IMR-90 (cell line): ENCODE measurements at places on chromosomes 5 and 9. TPM values are rescaled to one million over a fixed set of nuclear protein-coding genes. Genes with fewer than 3 reads are reported as not detected.

DNA sequence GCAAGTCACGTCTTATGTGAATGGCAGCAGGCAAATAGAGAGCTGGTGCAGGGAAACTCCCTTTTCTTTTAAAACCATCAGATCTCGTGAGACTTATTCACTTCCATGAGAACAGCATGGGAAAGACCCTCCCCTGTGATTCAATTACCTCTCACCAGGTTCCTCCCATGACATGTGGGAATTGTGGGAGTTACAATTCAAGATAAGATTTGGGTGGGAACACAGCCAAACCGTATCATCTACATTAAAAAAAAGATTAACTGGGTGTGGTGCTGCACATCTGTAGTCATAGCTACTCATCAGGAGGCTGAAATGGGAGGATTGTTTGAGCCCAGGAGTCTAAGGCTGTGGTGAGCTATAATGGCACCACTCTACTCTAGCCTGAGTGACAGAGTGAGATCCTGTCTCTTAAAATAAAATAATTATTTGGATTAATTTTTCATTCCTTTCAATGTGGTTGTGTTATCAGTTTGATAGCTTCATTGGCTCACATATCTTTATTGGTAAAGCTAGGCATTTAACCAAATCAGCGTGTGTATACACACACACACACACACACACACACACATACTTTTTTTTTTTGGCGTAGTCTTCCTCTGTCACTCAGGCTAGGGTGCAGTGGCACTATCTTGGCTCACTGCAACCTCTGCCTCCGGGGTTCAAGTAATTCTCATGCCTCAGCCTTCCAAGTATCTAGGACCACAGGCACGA, 21.8 kb downstream of the DENND4C start:
- no peak for DNase-seq

DNA sequence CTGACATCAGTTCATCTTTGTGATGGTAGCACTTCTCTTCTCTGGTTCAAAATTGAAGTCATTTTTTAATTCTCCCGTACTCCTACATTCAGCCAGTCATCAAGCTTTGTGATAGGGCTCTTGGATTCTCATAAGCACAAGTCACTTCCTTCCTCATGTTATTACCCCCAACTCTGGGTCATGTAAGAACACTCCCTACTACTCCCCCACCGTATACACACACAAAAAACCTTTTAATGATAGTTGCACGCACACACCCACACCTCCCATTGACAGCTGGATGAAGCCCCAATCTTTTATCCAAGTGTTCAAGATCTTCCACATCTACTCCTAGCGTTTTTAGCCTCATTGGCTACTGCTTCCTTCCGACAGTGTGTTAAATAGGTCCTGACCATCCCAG, 16.8 kb downstream of the KDM3B start:
- DNase-seq = no peak

GRCh38 chr5:167867281-167867680, 424.2 kb upstream of the WWC1 start:
- no peak for DNase-seq

DNA sequence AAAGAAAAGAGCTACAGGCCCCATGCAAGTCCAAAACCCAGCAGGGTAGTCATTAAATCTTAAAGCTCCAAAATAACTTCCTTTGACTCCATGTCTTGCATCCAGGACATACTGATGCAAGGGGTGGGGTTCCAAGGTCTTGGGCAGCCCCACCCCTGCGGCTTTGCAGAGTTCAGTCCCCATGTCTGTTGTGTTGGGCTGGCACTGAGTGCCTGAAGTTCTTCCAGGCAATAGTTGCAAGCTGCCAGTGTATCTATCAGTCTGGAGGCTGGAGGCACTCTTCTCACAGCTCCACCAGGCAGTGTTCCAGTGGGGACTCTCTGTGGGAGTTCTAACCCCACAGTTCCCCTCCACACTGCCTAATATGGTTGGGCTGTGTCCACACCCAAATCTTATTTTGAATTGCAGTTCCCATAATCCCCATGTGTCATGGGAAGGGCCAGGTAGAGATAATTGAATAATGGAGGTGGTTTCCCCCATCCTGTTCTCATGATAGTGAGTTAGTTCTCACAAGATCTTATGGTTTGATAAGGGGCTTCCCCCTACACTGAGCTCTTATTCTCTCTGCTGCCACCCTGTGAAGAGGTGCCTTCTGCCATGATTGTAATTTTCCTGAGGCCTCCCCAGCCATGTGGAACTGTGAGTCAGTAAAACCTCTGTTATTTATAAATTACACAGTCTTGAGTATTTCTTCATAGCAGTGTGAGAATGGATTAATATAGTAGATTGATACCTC, 237.5 kb upstream of the ADRA1B start:
- no peak for DNase-seq

The ACOT12 gene
- not detected in 2 replicates for total RNA-seq
